ENCODE measurements at places on chromosomes 5 and 9. TPM values are rescaled to one million over a fixed set of nuclear protein-coding genes. Genes with fewer than 3 reads are reported as not detected.

DNA sequence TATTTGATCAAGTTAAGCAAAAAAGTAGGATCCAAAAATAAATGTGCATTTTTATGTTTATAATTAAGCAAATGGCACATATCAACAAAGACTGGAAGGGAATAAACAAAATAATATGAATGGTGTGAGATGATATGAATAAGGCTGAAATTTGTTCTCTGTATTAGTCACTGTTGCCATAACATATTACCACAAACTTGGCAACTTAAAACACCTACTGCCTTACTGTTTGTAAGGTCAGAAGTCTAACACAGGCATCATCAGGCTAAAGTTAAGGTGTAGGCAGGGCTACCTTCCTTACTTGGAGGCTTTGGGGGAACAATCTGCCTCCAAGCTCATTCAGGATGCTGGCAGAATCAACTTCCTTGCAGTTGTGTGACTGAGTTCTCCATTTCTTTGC is 19.3 kb downstream of the PGGT1B start:
- peaks cover 31% of the 10 kb centered on the region for H3K36me3 ChIP-seq
- no peak overlapping the region for H3K4me3 ChIP-seq
- no peaks in the 10 kb centered on the region for H3K27me3 ChIP-seq
- H3K27ac ChIP-seq = no peak overlapping the region
- DNase-seq = no peak

- H3K27me3 ChIP-seq = no peaks in the 10 kb centered on the region
- H3K27ac ChIP-seq = no peak overlapping the region
- H3K4me1 ChIP-seq = peaks cover 10% of the 10 kb centered on the region
- H3K36me3 ChIP-seq = peaks cover 36% of the 10 kb centered on the region
- DNase-seq = no peak
- no peak overlapping the region for H3K4me3 ChIP-seq
Measured at GRCh38 chr5:88806338-88806737, 76.6 kb downstream of the MEF2C start.

- no peak overlapping the region for H3K4me3 ChIP-seq
- peaks cover 97% of the 10 kb centered on the region for H3K4me1 ChIP-seq
- DNase-seq = no peak
- peak overlapping the region; percentile 47 for H3K27ac ChIP-seq
Measured at GRCh38 chr5:154782812-154783592, 27.8 kb downstream of the LARP1 start.

GRCh38 chr9:120950421-120951388 is 24.1 kb upstream of the TRAF1 start:
- H3K36me3 ChIP-seq = no peaks in the 10 kb centered on the region
- no peak overlapping the region for H3K27ac ChIP-seq
- H3K4me1 ChIP-seq = no peaks in the 10 kb centered on the region
- H3K4me3 ChIP-seq = no peak overlapping the region
- no peaks in the 10 kb centered on the region for H3K27me3 ChIP-seq

DNA sequence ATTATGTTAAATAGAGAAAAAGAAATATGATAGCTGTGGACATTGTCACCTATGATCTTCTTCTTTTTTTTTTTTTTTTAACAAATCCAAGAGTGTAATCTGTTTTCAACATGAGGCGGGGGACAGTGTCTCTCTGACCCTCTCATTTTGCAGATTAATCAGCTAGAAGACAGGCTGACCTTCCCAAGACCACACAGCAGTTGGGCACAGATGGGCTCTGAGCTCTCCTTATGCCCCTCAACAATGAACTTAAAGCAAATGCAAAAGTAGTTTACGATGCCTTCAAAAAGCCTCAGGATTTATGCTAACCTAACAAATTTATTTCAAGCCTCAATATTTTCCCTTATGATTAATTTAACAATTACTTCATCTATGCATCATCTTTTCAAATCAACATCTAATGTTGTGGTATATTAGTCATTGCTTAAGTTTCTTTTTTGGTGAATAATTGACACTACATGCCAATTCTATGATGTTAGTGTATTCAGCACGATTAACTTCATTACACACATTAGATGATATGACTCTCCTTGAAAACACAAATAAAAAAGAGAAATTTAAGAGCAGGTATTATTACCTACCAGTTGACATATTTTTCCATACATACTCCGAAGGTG is 7.4 kb downstream of the NFIL3 start:
- peaks cover 42% of the 10 kb centered on the region for H3K4me1 ChIP-seq
- no peak for DNase-seq
- no peak overlapping the region for H3K4me3 ChIP-seq
- no peaks in the 10 kb centered on the region for H3K27me3 ChIP-seq
- H3K36me3 ChIP-seq = no peaks in the 10 kb centered on the region

DNA sequence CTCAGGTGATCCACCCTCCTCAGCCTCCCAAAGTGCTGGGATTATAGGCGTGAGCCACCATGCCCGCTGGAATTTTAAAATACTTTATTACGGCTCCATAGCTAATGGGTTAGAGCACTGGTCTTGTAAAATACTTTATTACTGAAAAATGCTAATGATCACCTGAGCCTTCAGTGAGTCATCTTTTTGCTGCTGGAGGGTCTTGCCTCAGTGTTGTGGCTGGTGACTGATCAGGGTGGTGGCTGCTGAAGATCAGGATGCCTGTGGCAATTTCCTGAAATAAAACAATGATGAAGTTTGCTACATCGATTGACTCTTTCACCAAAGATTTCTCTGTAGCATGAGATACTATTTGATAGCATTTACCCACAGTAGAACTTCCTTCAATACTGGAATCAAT is 26.0 kb upstream of the GNE start:
- H3K4me3 ChIP-seq = no peak overlapping the region
- DNase-seq = no peak
- H3K27me3 ChIP-seq = no peaks in the 10 kb centered on the region
- H3K4me1 ChIP-seq = no peaks in the 10 kb centered on the region
- H3K36me3 ChIP-seq = no peaks in the 10 kb centered on the region

GRCh38 chr9:99578666-99579065 is 243.0 kb upstream of the NR4A3 start:
- no peak overlapping the region for H3K4me3 ChIP-seq
- H3K4me1 ChIP-seq = no peaks in the 10 kb centered on the region
- no peaks in the 10 kb centered on the region for H3K36me3 ChIP-seq
- no peaks in the 10 kb centered on the region for H3K27me3 ChIP-seq

GRCh38 chr5:37839407-37840052 is at the start of gene GDNF:
Gene GDNF (minus strand): TSS chr5:37840041. CDS start chr5:37834796, 5,245 bp downstream.
- H3K27me3 ChIP-seq = peaks cover 20% of the 10 kb centered on the region
- peak within 1 kb of the TSS; percentile 49 for H3K4me3 ChIP-seq
- peak; percentile 37 for DNase-seq
- H3K27ac ChIP-seq = no peak within 1 kb of the TSS
- H3K36me3 ChIP-seq = no peaks in the 10 kb centered on the region
- H3K4me1 ChIP-seq = no peaks in the 10 kb centered on the region

- no peak for DNase-seq
- H3K36me3 ChIP-seq = no peaks in the 10 kb centered on the region
- H3K4me1 ChIP-seq = no peaks in the 10 kb centered on the region
- H3K4me3 ChIP-seq = no peak overlapping the region
- H3K27me3 ChIP-seq = no peaks in the 10 kb centered on the region
- H3K27ac ChIP-seq = no peak overlapping the region
Measured at GRCh38 chr5:125848751-125849150, 574.5 kb upstream of the GRAMD2B start.

GRCh38 chr9:94166976-94167346 is 82.7 kb downstream of the PTPDC1 start:
- H3K4me3 ChIP-seq = peak overlapping the region; percentile 88
- DNase-seq = no peak
- no peaks in the 10 kb centered on the region for H3K27me3 ChIP-seq
- H3K27ac ChIP-seq = peak overlapping the region; percentile 97
- H3K36me3 ChIP-seq = peaks cover 7% of the 10 kb centered on the region
- peaks cover 52% of the 10 kb centered on the region for H3K4me1 ChIP-seq

GRCh38 chr9:126357074-126357473 is 30.4 kb downstream of the MVB12B start:
- H3K36me3 ChIP-seq = no peaks in the 10 kb centered on the region
- H3K4me1 ChIP-seq = no peaks in the 10 kb centered on the region
- no peak overlapping the region for H3K27ac ChIP-seq
- no peak for DNase-seq
- no peak overlapping the region for H3K4me3 ChIP-seq

DNA sequence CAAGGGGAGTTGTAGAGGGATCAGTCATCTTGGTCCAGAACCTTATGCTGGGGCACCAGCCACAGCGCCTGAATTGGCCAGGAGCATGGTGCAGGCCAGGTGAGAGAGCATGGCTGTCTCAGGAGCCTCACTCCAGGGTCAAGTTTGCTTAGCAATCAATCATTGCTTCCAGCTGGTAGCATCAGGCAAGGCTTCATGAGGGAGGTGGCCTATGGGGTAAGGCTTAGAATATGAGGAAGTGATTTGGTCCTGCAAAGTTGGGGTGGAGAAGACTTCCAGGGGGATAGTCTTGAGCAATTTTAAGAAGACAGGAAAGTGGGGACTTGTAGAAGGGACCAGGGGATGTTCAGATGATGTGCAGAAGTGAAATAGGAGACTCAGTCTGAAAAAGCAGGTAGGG is 53.9 kb upstream of the PITX1 start:
- peaks cover 8% of the 10 kb centered on the region for H3K27me3 ChIP-seq
- no peaks in the 10 kb centered on the region for H3K36me3 ChIP-seq
- no peak overlapping the region for H3K27ac ChIP-seq
- no peak overlapping the region for H3K4me3 ChIP-seq
- no peak for DNase-seq
- no peaks in the 10 kb centered on the region for H3K4me1 ChIP-seq

GRCh38 chr9:116027096-116027495 is 126.5 kb upstream of the PAPPA start:
- no peak for DNase-seq
- H3K36me3 ChIP-seq = no peaks in the 10 kb centered on the region
- no peak overlapping the region for H3K27ac ChIP-seq
- no peaks in the 10 kb centered on the region for H3K27me3 ChIP-seq
- no peak overlapping the region for H3K4me3 ChIP-seq

DNA sequence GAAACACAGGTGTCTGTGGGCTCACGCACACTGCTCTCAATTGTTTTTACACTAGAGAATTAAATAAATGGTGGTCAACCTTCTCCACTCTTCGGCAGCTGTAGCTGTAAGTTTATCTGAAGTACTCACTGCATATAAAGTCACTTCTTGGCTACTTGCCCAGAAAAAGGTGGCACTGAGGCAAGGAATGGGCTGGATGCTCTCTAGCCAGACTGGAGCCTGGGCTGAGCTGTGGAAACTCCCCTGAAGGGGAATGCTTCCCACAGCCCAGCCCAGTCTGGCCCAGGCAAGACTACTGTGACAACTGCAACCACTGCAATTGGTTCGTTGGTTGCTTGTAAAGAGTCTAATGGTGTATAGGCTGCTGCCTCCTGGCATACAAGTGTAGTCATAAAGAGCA is 4.5 kb downstream of the LEAP2 start:
- peaks cover 12% of the 10 kb centered on the region for H3K4me1 ChIP-seq
- no peak overlapping the region for H3K27ac ChIP-seq
- no peaks in the 10 kb centered on the region for H3K27me3 ChIP-seq
- H3K36me3 ChIP-seq = peaks cover 78% of the 10 kb centered on the region

- no peak for DNase-seq
- no peaks in the 10 kb centered on the region for H3K4me1 ChIP-seq
- no peak overlapping the region for H3K4me3 ChIP-seq
- no peaks in the 10 kb centered on the region for H3K27me3 ChIP-seq
Measured at GRCh38 chr9:4397917-4398316, 92.4 kb upstream of the SLC1A1 start.

DNA sequence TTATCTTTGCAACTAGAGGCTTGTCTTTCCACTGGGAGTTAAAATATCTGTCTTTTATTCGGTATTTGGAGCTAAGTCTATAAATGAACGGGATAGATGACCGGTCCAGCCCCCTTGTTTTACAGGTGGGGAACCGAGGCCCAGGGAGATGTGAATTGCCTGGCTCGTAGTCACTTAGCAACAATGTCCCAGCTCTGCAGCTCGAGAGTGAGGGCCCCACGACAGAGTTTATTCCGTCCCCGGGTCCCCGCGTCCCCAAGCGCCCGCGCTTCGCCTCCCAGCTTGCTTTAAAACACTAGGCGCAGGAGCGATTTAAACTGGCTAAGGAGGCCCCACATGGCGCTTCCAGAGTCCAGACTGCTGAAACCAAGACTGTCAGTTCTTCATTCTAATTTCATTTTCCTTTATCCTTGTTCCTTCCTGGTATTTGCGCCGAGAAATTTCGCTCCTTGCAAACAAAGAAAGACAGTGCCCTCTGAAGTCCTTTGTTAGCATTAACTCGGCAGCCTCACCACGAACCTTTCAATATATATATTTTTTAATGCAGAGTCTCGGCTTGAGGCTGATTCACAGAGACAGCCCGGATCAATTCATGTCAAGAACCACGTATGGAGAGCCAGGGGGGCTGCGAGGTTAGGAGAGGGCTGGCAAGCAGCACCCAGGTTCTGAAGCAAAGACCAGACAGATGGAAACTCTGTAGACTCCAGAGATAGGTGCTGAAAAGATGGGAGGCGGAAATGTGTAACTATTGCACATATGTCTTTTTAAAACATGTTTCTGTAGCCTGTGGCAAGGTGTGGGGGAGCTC is 1.4 kb upstream of the ENC1 start:
- no peaks in the 10 kb centered on the region for H3K36me3 ChIP-seq
- DNase-seq = peak; percentile 56
- no peaks in the 10 kb centered on the region for H3K27me3 ChIP-seq
- peaks cover 43% of the 10 kb centered on the region for H3K4me1 ChIP-seq

GRCh38 chr9:110768886-110769285 is 100.3 kb downstream of the MUSK start:
- H3K36me3 ChIP-seq = no peaks in the 10 kb centered on the region
- H3K4me3 ChIP-seq = no peak overlapping the region
- no peaks in the 10 kb centered on the region for H3K27me3 ChIP-seq

DNA sequence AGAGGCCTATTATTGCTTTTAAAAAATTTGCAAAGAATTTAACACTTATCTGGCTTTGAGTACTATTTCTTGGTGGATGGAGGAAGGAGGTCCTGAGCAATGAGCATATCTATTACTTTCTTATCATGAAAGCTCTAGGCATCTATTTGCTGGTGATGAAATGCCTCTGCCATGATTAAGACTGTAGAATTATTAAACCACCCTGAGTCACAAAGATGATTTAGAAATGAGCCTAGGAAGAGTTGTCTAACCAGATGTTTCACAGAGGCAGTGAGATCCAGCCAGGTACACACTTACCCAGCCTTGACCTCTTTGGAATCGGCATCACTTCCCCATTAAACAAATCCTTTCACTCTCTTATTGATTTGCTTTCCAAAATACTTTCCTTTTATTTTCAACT is 304.4 kb upstream of the KIF2A start:
- no peak for DNase-seq
- H3K4me1 ChIP-seq = no peaks in the 10 kb centered on the region

DNA sequence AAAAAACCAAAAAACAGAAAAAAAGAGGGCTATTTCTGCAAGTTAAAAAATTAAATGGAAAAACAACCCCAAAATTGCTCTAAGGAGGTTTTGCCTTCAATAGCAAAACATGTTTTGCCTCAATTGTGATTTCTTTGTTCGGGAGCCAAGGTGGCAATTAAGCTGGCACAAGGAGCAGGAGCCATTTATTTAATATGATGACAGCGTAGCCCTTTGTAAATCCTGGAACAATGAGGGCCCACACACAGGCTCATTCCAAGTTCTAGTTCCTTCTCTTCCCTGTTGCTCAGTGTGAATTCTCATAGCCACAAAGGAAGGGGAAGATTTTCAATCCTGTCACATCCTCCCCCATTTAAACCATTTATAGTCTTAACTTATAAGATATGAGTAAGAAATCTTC is 353.2 kb downstream of the PDE4D start:
- H3K4me3 ChIP-seq = no peak overlapping the region
- H3K27me3 ChIP-seq = no peaks in the 10 kb centered on the region
- H3K4me1 ChIP-seq = no peaks in the 10 kb centered on the region
- no peak overlapping the region for H3K27ac ChIP-seq

The F12 gene
- not detected for total RNA-seq

The TCF7 gene
- total RNA-seq = 2.6 TPM

The TEK gene
- total RNA-seq = 16.4 TPM

The TJP2 gene
- 56.0 TPM for total RNA-seq
